ENCODE measurements at places on chromosomes 11 and 22.

DNA sequence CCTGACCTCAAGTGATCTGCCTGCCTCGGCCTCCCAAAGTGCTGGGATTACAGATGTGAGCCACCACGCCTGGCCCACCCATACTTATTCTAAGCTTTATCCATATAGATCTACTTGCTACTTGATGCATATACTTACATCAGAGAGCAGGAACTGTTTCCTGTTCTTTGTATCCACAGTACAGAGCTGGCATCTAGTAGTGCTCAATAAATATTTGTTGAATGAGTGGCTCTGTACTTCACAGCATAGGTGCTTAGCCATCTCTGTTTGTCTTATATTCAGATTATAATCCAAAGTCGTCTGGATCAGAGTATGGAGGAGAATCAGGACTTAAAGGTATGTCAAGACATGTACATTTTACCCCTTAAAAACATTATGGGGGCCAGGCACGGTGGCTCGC is 38.6 kb upstream of the DLAT start:
- DNase-seq, result no peak

DNA sequence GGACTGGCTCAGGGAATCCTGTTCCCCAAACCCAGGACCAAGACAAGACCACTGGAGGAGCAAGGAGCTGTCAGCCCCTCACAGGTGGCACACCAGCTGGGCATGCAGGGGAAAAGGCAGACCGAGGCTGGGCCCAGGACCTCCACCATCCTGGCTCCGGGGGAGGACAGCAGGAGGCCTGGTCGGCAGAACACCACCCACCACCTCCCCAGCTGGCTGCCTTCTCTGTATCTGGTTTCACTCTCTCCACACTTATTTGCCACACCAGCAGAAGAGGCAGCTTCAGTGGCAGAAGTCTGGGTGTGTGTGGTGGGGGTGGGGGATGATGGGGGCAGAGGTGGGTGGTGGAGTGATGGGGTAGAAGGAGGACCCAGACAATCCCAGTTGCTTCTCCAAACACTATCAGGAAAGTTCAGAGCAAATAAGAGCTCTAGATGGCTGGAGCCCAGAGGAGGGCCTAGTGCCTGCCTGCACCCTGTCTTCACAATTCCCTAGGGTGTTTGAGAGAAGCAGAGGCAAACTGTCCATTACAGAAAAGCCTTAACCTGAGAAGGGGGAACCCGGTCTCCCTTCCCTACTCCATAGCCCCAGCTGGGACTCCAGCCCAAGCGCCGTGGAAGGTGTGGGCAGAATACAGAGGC is 51.9 kb upstream of the CDON start:
- DNase-seq, result no peak

GRCh38 chr11:35029979-35030682 is 108.8 kb upstream of the CD44 start:
- no peak for DNase-seq

DNA sequence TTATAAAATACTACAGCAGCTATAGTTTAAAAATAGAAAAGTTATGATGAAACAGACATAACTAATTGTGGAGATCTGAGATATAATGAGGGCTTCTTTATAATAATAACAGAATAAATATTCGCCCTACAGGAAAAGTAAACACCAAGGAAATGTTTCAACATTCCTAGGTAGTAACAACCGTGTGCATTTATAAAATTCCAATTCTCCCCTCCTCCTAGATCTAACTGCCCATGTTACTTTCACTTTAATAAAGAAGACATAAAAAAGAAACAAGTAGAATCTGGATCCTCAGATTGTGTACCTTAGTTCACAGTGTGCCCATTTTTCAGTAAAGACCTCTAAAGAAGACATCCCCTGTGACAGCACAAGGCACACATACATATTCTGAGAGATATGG is 57.8 kb upstream of the MN1 start:
- DNase-seq, result no peak

DNA sequence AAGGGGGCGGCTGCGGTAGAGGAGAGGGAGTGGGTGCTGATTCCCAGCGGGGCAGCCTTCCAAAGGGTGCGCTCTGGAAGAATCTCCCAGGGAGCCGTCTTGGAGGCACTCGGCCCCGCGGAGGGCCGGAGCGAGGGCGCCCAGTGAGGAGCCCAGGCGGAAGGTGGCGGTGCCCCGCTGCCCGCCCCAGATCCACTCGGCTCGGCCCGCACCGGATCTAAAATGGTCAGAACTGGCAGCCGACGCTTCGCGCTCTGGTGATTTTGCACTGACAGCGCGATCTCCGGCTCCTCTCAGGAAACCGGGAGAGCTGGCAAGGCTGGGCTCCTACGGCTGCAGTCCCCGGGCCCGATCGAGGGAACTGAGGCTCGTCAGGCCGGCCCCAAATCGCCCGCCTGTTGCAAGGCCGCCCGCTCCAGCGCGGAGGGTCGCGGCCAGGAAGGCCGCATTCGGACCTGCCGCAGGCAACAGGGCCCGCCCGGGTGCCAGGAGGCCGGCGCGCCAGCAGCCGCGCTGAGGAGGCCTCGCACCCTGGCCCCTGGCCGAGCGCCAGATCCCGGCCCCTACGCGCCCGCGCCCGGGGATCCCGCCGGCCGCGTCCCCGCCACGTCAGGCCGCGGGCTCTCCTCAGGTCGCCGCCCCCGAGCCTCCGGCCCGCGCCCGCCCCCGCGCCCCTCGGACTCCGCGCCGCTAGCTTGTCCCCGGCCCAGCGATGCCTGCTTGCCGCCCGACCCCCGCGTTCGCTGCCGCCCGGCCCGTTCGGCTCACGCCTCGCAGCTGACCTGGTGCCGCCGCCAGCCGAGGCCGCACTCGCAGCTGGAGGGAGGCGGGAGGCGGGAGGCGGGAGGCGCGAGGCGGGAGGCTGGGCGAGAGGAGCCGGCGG is at the start of gene KLHL22:
Gene KLHL22 (minus strand): TSS at position 818 of the 883 bp plus-strand sequence. CDS start 6,584 bp downstream, outside the sequence.
- DNase-seq, result peak; percentile 27

GRCh38 chr22:24481641-24482040 is 13.5 kb upstream of the UPB1 start:
- DNase-seq, result no peak

DNA sequence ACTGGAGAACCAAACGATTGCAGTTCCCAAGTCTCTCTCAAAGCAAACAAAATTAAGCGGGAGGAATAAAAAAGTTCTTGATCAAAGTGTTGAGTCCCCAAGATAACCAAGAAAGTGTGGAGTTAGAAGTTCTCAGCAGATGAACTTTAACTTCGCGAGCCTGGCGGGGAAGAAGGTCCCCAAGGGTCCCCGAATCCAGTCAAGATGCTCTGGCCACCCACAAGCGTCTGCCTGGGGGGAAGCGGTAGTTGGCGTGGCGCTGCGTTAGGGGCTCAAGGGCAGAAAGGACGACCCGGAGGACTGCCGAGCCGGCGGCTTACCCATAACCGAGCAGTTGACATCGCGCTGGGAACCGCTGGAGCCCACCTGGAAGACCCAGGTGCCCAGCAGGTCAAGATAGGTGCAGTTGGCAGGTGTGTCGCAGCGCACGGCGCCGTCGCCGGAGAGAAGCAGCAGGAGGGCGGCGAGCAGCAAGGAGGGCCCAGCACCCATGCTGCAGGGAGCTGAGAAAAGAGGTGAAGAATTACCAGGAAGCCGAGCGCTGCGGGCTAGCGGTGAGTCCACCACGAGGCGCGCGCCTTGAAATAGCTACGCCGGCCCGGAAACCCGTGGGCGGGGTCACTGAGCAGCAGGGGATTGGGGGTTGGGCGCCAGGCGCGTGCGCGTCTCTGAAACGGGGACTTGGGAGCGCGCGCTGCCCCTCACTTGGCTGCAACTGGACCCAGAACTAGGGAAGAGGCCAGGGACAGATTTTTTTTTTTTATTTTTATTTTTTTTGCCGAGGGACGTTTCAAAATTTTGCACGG is at the start of gene CTSC:
Gene CTSC (minus strand): TSS at position 556 of the 806 bp plus-strand sequence. CDS start 64 bp downstream, at position 492.
- peak; percentile 63 for DNase-seq

DNA sequence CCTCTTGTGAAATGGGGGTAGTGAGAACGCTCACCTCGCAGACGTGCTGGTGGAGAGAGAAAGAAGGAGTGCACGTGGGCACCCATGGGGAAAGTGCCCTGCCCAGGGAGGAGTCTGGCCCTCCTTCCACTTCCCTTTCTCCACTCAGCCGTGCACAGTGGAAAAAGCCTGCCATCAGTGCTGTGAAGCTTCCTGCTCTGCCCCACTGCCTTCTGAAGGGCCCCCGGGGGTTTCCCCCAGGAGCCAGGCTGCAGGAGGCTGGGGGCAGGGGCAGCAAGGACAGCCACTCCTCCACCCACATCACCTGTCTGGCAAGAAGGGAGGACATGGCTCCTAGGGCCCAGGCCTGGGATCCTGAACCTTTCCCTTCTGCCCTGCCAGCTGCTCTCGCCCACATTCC is 7.6 kb downstream of the TP53I11 start:
- DNase-seq, result no peak

GRCh38 chr11:28472904-28473303 is 364.7 kb downstream of the METTL15 start:
- no peak for DNase-seq

DNA sequence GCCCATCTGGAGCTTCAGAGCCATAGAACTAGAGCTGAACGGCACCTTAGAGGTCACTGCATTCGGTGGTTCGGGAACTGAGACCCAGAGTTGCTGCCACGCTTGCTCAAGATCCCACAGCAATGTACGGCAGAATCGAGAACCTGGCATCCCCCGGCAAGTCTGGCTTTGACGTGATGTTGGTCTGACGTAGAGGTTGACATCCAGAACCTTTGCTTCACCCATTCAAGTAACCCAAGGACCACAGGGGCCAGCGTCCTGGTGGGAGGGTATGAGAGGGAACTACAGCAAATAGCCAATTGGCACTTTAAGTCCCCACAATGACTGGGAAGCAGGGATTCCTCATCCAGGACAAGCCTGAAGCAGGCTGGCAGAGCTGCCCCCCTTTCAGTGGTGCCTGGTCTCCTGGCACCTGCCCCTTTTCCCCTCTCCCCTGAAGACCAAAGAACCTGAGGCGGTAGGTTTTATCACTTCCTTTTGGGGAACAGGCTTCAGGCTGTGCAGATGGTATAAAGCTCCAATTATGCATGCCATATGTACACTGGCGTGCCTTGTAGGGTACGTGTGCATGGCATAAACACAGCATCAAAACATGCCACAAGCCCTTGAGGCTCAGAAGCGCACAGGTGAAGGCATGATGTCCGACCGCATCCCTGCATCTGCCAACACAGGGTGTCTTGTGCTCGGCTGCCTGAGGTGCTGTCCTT is 15.3 kb upstream of the TEF start:
- DNase-seq, result no peak

GRCh38 chr11:29271616-29272015 is 745.2 kb downstream of the KCNA4 start:
- no peak for DNase-seq

- DNase-seq, result no peak
Observed at GRCh38 chr11:95991545-95991944, 67.6 kb upstream of the MTMR2 start.

DNA sequence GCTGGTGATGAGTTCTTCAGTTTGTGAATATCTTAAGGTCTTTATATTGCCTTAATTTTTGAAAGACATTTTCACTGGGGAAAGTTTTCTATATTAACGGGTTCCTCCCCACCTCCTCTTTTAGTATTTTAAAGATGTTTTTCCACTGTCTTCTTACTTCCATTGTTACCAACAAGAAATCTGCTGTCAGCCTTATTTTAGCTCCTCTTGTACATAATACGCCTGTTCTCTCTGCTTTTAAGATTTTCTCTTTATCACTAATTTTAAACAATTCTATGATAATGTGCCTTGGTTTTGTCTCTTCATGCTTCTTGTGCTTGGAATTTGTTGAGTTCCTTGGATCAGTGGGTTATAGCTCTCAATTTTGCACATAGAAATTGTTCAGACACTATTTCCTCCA is 280.4 kb downstream of the DCDC1 start:
- no peak for DNase-seq

DNA sequence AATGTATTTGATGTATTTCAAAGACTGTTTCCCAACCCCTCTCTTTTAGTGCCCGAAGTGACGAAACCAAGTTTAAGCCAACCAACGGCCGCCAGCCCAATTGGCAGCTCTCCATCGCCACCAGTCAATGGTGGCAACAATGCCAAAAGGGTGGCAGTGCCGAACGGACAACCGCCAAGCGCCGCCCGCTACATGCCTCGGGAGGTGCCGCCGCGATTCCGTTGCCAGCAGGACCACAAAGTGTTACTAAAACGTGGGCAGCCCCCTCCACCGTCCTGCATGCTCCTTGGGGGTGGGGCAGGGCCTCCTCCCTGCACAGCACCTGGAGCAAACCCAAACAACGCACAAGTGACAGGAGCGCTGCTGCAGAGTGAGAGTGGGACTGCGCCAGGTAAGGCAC is 84.1 kb downstream of the TNRC6B start:
- DNase-seq, result no peak

All from stimulated activated naive CD4-positive, alpha-beta T cell (primary cell).